ENCODE measurements at places on chromosomes 5 and 9.

- DNase-seq: no peak
These were observed 100.2 kb downstream of the ADAMTS2 start for GRCh38 chr5:179245031-179245430.

- DNase-seq: peak; percentile 9
These were observed 465.5 kb downstream of the DNAH5 start for GRCh38 chr5:13478831-13479465.

GRCh38 chr5:126043688-126044087, 379.5 kb upstream of the GRAMD2B start:
- no peak for DNase-seq

DNA sequence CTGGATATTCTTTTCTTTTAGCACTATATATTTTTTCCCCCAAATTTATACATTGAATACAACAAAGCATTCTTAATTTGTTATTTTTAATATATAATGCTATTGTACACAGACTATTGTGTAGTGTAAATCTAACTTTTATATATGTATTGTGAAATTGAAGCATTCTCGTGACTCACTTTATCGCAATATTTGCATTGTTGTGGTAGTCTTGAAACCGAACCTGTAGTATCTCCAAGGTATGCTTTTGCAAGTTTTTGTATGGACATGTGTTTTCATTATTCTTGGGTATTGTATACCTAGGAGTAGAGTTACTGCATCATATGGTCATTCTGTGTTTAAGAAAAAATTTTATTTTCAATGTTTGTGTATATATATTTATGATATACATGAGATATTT, 49.6 kb downstream of the NSD1 start:
- no peak for DNase-seq

GRCh38 chr5:131081913-131082488, 83.1 kb downstream of the HINT1 start:
- DNase-seq: no peak

GRCh38 chr5:102759289-102759688, 4.2 kb downstream of the PAM start:
- no peak for DNase-seq

DNA sequence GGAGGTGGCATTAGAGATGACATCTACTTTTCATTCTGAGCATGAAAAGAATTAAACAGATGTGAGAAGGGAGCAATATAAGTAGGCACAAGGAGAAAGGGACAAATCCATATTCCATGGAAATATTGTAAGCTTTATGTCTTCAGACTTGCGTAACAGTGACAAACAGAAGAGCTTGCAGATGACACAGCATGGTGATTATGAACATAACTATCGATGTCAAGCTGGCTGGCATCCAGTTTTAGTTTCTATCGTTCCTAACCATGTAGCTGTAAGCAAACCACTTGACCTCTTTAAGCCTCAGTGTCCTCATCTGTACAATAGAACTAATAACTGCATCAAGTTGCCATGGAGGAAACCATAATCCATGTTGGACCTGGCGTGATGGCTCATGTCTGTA, 246.7 kb upstream of the ADRA1B start:
- DNase-seq: no peak

DNA sequence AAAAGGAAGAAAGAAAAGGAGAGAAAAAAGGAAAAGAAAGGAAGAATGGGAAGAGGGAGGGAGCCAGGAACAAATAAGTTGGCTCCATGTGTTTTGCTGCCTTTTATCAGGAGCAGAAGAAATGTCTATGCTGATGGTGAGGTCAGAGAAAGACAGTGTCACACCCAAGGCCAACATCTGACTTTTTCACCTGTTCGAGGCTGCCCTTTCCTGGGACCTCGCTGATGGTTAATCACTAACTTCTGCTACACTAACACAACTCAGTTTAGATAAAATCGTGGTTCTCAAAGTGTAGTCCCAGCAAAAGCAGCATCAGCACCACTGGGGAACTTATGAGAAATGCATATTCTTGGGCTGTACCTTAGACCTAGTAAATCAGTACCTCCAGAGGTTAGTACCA, 88.2 kb upstream of the FER start:
- DNase-seq: no peak

DNA sequence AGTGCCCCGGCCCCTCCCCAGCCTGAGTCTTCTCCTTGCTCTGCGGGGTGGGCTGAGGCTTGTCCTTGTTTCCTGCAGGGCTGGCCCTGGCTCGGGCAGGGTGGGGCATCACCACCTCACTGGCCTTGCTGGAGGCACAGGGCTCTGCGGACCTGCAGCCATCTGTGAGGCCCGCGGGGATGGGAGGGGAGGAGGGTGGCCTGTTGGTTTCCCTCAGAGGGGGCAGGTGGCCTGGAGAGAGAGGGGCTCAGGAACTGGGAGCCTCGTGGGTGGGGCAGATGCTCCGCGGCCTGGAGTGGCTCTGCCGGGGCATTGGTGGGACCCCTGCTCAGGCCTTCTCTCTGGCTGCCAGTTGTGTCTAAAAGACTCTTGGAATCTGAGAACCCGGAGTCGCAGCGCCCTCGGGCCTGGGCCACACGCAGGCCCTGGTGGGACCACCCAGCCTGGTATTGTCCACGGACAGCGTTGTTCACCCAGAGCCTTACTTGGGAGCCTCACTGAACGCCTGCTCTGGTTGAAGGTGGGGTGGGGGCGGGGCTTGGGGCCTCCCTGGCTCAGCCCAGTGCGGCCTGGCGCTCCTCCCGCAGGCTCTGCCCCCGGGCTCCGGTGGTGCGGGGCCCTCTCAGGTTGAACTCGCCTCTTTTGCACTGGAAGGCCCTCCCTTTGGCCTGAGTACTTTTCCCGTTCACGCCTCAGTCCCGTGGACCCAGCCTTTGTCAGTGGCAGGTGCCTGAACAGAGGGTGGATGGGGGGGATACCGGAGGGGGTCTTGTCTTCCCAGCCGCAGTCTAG, 111.3 kb downstream of the RXRA start:
- DNase-seq: no peak

- DNase-seq: no peak
These were observed 3.2 kb downstream of the IFNA8 start for GRCh38 chr9:21412107-21412506.

DNA sequence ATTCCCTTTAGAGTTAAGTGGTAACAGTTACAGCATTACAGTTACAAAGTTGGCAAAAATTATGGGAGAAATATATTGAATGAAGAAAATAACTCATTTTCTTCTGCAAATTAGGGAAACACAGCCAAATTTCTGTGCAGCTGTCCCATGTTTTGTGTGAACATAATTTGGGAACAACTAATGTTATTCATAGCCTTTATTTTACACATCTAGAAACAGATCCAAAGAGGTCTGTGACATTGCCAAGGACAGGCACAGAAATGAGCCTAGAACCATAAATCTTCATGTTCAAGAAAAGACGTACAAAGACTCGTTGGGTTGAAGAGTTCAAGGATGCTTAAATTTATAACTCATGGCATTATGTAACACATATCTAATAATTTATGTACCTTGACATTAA, 114.1 kb upstream of the TXNDC8 start:
- no peak for DNase-seq

DNA sequence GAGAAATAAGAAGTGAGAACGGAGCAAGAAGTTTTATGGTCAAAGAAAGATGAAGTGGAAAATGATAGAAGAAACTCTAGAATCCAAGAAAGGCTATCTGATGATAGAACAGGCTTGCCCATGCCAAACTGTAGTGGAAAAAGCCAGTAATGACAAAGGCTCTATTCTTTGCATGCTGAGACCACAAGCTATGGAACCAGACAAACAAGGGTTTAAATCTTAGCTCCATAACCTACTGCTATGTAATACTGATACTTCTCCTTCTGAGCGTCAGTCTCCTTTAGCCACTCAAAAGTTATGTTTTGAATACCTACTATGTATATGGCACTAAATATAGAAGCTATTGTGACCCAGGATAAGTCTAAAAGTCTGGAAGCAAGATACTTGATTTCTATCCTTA, 51.2 kb upstream of the TRIM32 start:
- DNase-seq: no peak

DNA sequence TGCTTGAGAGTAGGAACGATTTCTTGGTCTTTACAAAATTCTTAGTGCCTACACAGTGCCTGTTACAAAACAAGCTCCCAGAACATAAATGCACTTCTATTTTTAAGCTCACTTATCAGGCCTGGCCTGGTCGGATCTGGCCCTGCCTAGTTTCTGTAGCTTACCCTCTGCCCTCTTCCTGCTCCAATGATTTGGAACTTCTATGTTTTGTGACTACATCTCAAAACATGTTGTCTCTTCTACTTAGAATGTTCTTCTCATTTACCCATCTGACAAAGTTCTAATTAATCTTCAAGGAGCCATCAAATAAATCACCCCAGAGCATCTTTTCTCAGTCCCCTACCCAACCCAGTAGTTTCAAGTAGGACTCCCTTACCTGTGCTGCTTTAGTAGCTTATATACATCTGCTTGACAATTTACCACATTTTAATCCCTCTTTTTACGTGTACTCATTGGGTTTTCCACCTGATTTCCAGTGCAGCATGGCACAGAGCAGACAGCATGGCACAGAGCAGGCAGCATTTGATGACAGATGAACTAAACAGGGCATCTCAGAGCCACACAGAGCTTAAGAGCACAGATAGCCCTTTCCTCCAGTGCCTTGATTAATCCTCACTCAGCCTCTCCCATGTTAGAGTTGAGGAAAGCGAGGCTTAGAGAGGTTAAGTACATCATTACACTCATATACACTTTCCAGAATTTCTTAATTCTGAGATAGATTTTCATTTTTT, 171.9 kb downstream of the MAPKAP1 start:
- DNase-seq: no peak

DNA sequence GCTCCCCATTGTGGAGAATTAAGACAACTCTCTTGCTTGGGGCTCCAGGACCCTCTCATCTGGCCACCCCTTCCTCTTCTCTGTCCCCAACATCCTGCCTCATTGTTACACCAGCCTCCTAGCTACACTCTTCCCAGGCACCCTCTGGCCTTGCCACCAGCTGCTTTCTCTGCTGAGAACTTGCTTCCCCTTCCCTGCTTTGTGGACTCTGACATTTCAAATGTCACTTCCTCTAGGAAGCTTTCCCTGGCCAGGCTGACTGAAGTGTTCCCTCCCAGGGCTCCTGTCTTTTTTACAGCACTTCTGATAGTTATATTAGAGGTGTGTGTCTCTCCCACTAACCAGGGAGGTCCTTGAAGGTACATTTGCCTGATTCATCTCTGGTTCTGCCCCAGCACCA, 194.0 kb upstream of the KLF4 start:
- DNase-seq: no peak
